NCI-H774 (cell line): ENCODE measurements at places on chromosomes 6 and 20.

DNA sequence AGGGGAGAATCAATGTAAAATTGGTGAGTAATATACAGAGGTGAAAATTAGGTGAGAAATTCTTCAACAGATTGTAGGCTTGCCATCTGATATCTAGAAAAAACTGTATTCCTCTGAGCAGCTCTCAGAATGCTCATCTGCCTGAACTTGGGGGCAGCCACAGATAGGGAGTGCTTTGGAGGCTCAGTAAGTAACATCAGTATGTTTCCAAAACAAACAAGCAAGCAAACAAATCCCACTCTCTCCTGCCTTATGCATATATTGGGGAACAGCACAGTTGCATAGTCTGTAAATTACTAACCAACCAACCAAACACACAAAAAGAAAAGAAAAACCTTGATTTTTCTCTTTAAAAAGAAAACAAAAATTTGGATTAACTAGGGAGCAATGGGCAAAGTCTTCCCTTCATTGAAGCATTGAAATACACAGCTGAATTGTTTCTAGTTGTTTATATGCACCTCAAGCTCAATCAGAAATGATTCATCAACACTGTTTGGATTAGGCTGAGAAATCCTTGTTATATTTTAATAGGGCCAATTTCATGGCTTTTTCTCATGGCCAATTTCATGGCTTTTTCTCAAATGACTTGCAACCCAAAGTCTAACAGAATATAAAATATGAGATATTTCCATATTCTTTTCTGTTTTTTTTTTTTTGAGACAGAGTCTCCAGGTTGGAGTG is 50.1 kb upstream of the DEK start:
- no peak for DNase-seq

DNA sequence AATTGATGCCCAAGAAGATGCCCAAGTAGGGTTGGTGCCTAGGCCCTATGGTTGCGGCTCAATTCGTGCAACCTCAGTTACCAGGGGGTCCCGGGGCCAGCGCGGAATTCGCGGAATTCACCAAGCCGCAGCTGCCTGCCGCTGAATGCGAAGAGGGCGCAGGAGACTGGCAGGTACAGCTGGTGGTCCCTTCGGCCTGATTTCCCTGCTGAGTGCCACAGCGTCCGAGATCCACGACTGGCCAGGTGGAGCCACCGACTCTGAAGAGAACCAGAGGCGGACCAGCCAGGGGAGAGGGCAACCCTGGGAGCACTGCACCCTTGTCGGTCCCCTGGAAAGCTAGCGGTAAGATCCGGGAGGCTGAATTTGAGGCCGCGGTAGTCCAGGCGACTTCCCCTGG is 6.8 kb upstream of the TFAP2D start:
- DNase-seq: no peak

- no peak for DNase-seq
Measured at GRCh38 chr6:13766201-13766634, 48.1 kb downstream of the MCUR1 start.

DNA sequence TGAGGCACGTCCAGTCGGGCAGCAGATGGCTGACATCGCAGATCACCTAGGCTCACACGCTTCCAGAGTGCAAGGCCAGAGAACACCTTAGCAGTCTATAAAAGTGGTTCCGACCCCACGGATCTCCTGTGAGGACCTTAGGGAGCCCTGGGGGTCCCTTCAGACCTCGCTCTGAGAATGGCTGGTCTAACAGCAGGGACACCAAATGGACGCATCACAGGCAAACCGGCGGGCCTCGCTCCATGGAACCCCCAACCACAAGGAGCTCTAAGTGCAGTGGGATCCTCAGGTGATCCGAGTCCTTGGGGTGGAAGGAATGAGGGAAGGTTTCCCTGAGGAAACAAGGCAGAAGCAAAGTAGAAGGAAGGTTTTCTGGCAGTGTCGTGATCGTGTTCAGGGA is 135.4 kb downstream of the SMOC2 start:
- DNase-seq: no peak

DNA sequence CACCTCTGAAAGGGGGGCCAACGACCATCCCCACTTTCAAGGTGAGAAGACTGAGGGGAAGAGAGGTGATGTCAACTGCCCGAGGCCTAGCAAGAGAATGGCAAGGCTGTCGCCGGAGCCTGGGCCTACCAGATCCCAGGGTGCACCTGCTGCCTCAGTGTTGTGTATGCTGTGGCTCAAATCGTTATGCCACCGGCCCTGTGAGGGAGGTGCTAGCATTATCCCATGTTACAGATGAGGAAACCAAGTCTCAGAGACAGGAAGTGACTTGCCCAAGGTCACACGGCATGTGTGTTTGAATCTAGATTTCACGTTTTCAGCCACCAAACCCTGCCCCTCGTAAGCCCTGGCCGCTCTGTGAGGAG is 152.5 kb downstream of the CEBPB start:
- no peak for DNase-seq

- DNase-seq: no peak
Measured at GRCh38 chr6:30957716-30958115, 16.9 kb downstream of the MUCL3 start.

- DNase-seq: no peak
Measured at GRCh38 chr20:1357921-1358671, 29.2 kb upstream of the SDCBP2 start.

DNA sequence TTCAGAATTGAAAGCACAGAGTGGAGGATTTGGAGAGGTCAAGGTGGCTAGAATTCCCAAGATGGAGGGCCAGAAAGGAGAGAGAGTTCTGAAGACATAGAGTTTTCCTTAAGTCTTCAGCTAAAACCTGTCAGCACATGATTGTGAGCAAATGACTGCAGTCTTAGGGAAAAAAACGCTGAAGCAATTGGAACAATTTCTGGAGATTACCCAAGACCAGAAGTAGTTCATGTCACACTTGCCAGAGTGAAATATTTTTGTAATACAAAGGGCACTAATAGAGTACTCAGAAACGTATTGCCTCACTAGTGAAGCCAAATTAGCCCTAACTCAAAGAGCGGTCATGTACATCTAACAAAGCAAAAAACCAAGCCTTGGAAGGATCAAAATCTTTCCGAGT is 541.3 kb upstream of the MARCKS start:
- no peak for DNase-seq

GRCh38 chr6:152094992-152095592 is 287.6 kb downstream of the ESR1 start:
- no peak for DNase-seq

DNA sequence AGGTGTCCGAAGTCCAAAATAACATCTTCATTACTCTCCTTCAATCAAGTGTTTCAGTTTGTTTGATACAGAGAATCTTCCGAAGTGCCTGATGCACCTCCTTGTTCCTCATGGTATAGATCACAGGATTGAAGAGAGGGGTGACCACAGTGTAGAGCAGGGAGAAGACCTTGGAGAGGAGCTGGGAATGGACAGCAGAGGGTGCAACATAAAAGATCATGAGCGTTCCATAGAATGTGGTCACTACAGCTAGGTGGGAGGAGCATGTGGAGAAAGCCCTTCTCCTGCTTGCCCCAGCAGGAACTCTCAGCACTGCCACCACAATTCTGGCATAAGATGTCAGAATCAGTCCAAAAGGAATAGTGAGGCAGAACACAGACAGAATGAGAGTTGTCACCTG is 11.9 kb downstream of the OR12D1 start:
- DNase-seq: no peak

GRCh38 chr6:109299265-109299607 is 83.0 kb downstream of the CD164 start:
- DNase-seq: no peak

DNA sequence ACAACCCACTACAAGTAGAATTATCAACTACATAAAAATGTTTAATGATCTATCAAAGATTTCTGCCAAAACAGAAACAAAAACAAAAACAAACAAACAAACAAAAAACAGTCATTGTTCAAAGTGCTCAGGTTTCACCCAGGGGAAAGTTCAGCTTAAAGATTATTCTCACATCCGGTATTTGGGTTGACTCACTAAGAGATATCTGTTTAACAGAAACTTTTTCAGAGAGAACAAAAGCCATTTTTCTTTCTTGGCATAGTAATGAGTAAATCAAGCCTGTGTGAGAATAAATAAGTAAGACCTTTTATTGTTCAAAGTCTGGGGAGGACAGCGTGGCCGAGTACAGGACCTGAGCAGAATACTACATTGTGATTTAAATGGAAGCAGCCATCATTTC is 143.6 kb downstream of the RCAN2 start:
- no peak for DNase-seq

DNA sequence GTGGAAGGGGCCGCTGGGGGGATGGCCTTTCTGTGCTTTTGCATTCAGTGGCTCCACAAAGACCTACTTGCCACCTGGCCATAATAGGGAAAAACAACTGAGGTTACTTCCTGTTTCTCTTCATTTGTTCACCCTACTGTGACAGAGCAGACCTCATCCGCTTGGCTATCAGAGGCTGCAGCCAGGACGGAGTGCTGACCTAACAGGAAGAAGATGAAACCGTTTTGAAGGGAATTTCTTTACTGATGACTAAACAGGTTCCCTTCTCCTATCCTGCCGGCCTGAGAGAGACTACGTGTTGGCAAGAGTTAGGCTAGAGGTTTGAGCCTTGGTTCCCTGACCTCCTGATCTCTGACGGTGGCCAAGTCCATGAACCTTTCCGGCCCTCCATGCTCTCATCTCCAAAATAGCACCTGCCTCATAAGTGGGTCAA is 21.3 kb downstream of the PRR18 start:
- DNase-seq: no peak

GRCh38 chr6:99186417-99186816 is 163.1 kb downstream of the FAXC start:
- DNase-seq: no peak

- DNase-seq: no peak
Measured at GRCh38 chr6:11969092-11969491, 43.0 kb upstream of the HIVEP1 start.

GRCh38 chr6:166662690-166663089 is 35.6 kb upstream of the RPS6KA2 start:
- DNase-seq: no peak

DNA sequence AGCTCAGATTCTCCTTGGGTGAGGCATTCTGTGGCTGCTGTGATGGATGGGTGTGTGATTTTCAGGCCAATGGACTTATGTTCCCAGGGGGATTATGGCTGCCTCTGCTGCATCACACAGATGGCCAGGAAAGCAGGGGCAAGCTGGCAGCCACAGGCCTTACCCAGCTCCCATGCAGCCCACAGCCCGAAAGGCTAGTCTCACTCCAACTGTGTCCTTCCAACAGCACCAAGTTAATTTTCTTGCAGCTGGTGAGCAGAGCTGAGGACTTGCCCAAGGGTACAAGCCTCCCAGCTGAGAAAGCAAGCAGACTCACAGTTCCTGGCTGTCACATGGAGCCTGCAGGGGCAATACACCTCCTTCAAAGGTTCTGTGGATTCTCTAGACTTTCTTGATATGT is 155.2 kb upstream of the KHDRBS2 start:
- DNase-seq: no peak

DNA sequence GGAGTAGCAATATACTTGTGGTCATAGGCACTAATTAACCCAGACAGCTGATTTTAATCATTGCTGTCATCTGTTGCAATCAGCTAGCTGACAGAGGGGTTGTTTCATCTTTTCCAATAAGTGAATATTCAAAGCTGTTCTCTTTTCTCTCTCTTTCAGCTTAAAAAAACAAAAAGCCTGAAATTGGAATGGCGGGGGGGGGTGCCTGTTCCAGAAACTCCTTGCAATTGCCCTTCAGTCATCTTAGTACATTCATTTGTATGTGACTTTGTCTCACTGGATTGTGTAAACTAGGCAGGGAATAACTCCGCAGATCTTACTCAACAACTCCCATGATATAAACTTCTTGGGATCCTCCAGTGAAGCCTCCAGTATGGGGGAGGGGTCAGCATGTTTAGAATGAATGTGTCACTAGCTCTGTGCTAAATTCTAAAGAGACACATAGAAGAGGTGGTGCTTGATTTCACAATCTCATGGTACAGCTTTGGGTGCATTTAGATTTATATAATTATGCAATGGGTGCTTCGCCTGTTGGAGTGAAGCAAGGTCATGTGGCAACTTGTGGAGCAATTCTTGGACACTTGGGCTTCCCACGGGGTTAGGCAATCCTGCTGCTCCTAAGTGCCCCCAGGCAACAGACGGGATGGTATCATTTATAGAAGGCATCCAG is 40.1 kb downstream of the SLC24A3 start:
- DNase-seq: no peak

DNA sequence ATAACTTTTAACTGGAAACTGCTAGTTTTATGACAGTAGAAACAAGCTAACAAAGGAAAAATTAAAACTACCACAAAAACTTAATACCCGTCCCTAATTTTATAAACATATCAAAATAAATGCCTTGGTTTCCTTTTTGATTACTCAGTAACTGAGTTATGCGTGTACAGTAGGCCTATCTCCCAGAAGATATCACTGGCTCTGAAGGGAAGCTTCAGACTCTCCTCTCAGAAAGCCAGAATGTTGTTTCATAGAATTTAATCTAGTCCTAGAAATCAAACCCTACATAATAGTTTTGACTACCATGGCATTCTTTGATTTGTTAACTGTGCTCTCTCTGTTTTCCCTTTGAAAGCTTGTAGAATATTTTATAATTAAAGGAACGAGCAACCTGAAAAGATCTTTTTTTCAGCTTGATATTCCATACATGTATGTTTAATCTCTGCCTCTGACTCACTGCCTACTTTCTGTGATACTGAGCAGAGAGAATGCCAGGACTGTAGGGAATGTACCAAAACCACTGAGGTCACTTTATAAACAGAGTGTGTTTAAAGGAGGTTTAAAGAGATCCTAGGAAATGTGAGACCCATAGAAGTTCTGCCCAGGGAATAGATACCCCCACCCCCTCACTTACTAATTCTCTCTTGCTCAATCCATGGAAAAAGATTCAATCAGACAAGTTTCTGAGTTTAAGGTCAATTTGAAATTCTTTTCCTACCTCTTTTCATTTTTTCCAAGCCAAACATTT is 311.5 kb downstream of the HDGFL1 start:
- no peak for DNase-seq

GRCh38 chr6:125952764-125953501 is 3.6 kb upstream of the HINT3 start:
- no peak for DNase-seq

GRCh38 chr20:11867291-11867919 is 50.3 kb upstream of the BTBD3 start:
- no peak for DNase-seq
